ENCODE measurements at places on chromosomes 12 and 14.

DNA sequence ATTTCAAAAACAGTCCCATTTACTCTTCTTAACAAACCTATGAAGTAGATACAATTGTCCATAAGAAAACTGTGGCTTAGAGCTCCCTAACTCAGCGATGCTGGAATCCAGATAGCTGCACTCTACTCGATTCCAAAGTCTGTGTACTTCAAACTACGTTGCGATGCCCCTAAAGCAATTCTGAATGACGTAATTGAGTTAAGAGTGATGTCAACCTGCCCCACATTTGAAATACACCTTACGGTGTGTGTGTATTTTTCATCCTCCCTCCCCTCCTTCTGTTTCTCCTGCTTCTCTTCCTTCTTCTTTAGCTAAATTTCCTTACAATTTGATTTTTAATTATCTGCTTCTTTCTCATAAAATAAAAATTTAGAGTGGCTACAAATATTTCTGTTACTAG lies 31.9 kb upstream of the RAP1B start:
- DNase-seq = no peak

- no peak for DNase-seq
These were observed 817.8 kb downstream of the LRFN5 start for GRCh38 chr14:42424501-42424900.

DNA sequence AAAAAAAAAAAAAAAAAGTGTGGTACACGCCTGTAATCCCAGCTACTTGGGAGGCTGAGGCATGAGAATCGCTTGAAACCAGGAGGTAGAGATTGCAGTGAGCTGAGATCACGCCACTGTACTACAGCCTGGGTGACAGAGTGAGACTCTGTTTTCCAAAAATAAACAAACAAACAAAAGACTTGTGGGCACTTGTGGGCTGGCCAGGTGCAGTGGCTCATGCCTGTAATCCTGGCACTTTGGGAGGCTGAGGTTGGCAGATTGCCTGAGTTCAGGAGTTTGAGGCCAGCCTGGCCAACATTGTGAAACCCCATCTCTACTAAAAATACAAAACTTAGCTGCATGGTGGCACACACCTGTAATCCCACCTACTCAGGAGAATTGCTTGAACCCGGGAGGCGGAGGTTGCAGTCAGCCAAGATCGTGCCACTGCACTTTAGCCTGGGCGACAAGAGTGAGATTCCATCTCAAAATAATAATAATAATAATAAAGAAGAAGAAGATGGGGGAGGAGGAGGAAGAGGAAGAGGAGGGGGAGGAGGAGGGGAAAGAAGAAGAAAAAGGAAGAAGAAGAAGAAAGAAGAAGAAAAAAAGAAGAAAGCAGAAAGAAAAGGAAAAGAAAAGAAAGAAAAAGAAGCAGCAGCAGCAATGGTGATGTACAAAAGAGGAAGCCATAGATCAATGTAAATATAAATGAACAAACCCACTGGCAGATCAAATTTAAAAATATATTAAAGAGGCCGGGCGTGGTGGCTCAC lies 27.9 kb upstream of the CCNT1 start:
- DNase-seq = peak; percentile 79

GRCh38 chr12:114935658-114936057 lies 251.7 kb upstream of the TBX3 start:
- no peak for DNase-seq

DNA sequence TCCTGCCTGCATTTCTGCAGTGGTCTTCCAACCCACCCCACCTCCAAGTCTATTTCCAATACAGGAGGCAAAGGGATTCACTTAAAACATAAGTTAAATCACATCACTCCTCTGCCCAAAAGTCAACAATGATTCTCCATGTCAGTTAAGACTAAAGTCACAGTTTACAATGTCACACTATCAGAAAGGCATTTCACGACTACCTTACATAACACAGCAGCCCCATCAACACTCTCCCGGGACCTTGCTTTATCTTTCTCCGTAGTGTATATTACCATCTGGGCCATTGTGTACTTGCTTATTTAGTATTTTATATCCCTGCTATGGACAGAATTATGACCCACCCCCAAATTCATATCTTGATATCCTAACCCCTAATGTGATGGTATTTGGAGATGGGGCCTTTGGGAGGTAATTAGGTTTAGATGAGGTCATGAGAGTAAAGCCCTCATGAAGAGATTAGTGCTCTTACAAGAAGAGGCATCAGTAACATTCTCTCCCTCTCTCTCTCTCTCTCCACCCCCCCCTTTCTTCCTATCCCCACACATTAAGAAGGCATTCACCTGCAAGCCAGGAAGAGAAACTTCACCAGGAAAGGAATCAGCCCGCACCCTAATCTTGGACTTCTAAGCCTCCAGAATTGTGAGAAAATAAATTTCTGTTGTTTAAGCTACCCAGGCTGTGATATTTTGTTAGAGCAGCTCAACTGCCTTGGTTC lies 112.7 kb downstream of the GXYLT1 start:
- DNase-seq = no peak
